ENCODE measurements at places on chromosomes 13 and 19.

DNA sequence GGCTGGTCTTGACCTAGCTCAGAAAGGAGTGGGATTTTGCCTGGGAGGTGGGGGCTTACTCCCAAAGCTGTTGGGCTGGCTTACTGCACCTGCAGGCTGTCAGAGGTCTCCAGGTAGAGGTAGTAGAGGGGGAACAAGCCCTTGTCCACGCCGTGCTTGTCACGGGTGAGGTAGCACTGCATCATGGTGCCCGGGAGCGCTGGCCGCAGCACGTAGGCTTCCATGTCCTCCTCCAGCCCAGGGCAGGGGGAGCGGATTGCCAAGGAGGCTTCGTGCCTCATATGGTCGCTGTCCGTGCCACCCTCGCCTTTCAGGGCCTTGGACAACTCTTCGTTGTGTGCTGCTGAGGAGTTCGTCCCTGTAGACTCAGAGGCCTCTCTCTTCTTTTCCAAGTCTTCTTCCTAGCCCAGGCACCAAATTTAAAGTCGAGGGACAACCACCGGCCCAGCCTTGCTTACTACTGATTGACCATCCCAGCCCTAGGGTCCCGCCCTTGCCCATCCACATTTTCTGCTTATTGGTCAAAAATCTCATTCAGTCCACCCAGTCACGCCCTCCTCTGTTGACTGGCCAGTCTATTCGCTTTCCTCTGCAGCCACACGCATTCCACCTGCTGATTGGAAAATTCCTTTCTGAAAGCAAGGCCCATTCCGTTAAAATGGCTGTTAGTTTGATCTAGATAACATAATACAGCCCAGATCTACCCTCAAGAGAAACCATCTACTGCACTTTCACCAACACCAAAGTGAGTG lies 10.5 kb downstream of the TULP2 start:
- no peak for DNase-seq

DNA sequence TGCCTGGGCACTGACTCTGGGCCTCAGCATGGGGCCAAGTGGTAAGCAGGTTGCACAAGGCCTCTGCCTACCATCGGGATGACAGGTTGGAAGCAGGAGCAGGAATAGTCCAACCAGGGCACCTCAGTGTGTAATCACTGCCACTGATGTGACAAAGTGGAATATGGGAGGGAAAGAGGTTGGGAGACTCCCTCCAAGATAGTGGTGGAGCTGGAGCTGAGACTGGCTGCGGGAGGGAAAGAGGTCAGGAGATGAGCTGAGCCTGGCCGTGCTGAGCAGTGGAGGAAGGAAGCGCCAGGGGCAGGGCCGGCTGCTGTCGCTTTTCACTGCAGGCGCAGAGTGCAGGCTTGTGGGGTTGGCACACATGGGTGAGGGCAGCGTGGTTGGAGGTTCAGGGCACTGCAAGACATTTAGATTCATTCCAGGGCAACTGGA lies 6.8 kb downstream of the UPF3A start:
- DNase-seq = no peak

DNA sequence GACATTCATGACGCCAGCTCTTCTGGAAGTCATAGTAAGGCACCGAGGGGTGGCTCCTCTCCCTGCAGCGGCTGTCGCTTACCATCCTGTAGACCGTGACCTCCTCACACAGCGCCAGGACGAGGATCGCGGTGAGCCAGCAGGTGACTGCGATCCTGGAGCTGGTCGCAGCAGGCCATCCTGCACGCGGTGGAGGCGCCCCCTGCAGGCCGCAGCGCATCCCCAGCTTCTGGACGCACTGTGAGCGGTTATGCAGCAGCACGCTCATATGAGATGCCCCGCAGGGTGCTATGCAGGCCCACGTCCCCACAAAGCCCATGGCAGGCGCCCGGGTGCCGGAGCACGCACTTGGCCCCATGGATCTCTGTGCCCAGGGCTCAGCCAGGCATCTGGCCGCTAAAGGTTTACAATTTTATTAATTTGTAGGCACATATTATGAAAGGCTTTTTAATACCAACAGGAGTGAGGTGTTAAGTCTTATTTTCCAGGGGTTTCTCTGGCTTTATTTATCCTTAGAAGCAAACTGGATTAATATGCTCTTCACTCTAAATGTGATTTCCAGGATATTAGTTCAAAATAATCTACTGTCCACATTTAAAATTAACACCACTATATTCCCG lies 35.6 kb upstream of the PSPC1 start:
- DNase-seq = no peak

DNA sequence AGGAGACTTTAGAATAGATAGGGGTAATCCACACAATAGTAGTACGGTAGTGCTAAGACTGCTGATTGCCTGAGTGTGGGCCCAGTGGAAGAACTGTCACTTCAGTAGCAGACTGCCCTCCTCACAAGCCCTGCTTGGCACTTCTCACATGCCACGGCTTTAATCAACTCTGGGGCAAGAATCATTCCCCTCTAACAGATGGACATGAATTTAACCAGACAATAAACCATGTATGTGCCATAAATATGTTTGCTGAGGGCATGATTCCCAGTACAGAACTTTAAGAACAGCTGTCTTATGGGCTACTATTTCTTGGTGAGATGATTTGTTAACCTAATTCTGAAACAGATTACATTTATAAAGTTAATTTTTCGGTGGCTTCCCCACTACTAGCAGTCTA lies 22.0 kb downstream of the DPY19L3 start:
- DNase-seq = no peak

GRCh38 chr13:40024967-40025714 lies 369.7 kb downstream of the COG6 start:
- no peak for DNase-seq

GRCh38 chr13:70347947-70348620 lies 239.8 kb upstream of the KLHL1 start:
- no peak for DNase-seq
